ENCODE measurements at places on chromosomes 6 and 20.

GRCh38 chr6:50925548-50925947, 106.9 kb downstream of the TFAP2B start:
- no peak for ATAC-seq

DNA sequence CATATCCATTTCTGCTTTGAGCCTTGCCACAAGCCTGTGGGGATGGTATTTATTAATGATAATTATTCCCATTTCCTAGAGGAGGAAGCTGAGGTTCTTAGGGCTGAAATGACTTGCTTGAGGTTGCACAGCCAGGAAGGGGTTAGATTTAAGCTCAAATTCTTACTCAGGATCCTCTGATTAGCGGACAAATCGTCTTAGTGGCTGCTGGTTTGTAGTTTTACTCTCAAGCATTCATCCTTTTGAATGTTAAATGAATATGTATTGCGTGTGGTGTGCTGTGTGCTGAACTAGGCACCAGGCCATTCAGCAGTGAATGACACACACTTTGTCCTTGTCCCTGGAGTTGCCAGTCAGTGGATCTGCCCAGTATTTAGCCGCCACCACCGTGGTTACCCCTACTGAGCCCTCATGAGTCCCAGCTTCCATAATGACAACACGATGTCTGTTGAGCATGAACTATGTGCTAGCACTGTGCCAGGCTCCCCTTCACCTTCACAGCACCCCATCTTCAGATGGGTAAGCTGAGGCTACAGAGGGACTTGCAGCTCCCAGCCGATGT, 10.0 kb downstream of the PACSIN1 start:
- no peak for ATAC-seq

GRCh38 chr6:1009103-1009502, 302.8 kb upstream of the FOXQ1 start:
- no peak for ATAC-seq

- no peak for ATAC-seq
Observed at GRCh38 chr20:22815603-22816315, 219.4 kb upstream of the SSTR4 start.

DNA sequence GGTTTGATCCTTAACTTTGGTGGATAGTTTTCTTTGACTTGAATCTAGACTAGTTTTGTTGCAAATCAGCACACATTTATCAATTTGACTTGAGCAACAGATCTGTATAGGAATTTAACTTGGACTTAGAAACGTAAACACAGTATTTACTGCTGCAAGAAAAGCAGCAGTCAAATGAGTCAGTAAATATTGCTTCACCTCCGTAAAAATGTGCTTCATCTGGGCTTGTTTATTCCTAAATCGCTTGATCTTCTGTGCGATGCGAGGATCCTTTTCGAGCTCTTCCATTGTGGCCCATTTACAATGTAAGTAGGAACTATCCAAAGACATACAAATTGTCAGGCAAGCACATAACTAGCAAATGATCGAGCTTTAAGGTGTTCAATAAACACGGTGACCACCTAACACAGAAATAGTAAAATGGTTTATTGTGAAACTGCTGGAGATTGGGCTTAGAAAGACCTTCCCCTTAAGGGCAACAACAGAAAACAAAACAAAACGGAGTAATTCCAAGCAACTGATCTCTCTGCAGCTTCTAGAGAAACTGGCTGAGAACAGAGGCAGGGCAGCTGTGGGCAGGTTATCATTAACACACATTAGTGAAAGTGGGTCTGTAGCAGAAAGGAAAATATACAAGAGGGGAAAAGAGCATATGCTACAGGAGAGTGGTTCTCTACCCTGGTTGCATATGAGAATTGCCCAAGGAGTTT, 120.8 kb downstream of the CHD6 start:
- ATAC-seq: no peak

DNA sequence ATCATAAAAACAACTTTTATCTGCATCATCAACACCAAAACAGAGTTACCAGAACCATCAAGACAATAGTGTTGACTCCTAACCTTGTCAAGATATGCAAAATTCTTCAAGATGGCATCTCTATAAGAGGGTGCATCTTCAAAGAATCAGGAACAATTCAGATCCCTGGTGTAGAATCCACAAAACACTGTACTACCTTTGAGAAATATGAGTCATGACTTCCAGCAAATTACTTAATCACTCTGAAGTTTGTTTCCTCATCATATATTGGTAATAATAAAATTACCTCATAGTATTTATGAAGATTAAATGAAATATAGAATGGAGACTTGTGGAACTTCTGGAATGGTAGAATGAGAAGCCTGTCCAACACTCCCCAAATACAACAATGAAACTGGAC, 221.3 kb upstream of the SUPT3H start:
- ATAC-seq: no peak

GRCh38 chr6:18551228-18551627, 164.1 kb downstream of the RNF144B start:
- no peak for ATAC-seq

- ATAC-seq: no peak
Observed at GRCh38 chr6:45591306-45591705, 213.6 kb upstream of the SUPT3H start.

GRCh38 chr6:146634022-146634421, 35.2 kb downstream of the ADGB start:
- ATAC-seq: no peak

GRCh38 chr6:137291441-137291840, 72.3 kb upstream of the IFNGR1 start:
- no peak for ATAC-seq

DNA sequence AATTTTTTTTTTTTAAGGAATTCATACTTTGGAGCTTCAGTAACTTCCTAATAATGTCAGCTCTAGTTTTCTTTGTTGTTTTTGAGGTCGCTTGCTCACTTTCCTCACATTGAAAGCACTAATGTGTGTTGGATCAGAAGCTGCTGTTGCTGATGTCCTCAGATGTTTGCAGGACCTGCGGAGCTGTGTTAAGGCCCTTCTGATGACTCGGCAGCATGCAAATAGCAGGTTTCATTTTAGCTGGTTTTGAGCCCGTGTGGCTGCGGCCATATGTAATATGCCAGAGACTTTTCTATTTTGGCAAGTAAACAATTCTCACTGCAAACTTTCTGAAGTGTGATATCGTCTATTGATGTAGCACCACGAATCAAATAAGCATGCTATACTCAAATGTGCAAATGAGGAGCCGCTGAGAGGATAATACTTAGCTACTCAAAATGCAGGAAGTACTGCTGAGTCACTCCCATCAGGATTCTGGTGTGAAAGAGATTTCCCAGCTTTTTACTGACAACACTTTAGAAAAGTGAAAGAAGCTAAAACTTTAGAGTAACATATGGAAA, 187.8 kb downstream of the SASH1 start:
- peak; percentile 60 for ATAC-seq

GRCh38 chr20:6466075-6466810, 301.2 kb upstream of the BMP2 start:
- ATAC-seq: no peak

- no peak for ATAC-seq
Observed at GRCh38 chr6:159809149-159809548, 9.1 kb downstream of the PNLDC1 start.

DNA sequence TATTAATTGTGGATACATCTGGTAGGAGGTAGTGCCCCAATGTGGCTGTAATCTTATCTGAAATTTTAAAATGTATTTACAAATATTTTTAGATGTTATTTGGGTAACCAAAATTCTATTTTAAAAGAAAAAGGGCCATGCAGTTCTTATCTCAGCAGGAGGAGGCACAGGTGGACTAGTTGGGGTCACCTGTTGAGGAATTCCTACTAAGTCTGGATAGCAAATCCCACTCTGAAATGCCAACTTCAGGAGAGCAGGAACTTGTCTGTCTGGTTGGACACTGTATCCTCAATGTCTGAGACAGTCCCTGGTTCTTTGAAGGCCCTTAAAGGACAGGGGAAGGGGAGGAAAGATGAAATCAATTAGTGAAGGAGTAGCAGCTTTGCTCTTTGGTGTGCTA, 82.6 kb downstream of the EYA2 start:
- ATAC-seq: no peak

- ATAC-seq: no peak
Observed at GRCh38 chr6:6402591-6402990, 82.1 kb upstream of the F13A1 start.

DNA sequence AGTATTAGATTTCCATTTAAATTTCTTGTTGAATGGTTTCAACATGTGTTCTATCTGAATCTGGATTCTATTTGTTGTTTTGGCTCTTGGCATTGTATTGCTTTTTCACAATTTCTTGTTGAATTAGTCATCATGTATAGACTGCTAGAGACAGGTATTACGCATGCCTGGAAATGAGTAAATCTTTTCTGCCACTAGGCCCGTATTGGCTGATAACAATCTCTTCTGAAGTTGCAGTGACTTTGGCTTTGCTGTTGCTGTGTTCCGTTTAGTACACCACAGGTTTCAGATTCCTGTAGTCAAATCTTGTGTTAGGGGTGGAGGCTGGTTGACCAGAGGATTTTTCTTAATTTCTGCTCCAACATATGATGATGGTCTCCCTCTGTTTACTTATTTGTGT, 1339.4 kb downstream of the GRIK2 start:
- ATAC-seq: no peak
